COR-L47 (cell line): ENCODE measurements at places on chromosomes 2 and 18.
A peak's percentile ranks its signal among the peaks of the same experiment; 100 is the strongest.

- no peak for DNase-seq
Measured at GRCh38 chr2:191166111-191166755, 15.4 kb upstream of the STAT4 start.

GRCh38 chr2:239951825-239952224 is 73.3 kb downstream of the NDUFA10 start:
- DNase-seq: no peak

DNA sequence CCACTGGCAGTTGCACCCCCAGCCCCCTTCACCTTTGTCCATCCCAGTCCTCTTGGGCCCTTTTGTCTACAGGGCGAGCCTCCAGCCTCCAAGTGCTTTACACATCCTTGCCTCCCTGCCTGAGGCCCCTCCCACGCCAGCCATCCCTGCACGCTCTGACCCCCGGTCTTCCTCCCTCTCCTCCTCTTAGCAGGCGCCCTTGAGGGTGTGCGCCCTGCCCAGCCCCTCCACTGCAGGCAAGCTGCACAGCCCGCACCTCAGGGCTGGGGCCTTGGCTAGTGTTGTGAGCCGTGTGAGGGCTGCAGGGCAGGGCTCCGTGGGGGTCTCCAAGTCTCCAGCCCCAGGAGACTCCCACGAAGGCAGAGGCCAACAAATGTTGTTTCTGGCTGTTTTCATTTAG is 6.9 kb downstream of the BOK start:
- no peak for DNase-seq

GRCh38 chr18:50715919-50716318 is 103.9 kb downstream of the MRO start:
- DNase-seq: no peak

GRCh38 chr18:11496526-11497172 is 112.7 kb upstream of the SLC35G4 start:
- DNase-seq: no peak

GRCh38 chr18:63373161-63373560 is 6.2 kb upstream of the KDSR start:
- DNase-seq: no peak

DNA sequence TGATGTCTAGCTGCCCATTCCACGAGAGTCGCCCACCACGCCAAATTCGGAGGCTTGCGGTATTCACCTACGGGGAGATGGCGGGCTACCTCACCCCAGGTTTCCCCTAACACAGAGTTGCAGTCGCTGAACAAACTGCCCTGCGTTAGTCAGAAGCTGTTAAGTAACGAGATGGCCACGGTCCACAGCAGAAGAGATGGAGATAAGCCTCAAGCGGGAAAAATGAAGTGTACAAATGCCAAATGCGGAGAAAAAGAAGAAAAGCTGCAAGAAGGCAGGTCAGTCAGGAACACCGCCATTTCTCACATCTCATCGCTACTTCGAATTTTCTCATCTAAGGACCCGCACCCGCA is 425 bp downstream of the ASB3 start:
- no peak for DNase-seq

GRCh38 chr2:236219411-236219810 is 44.8 kb downstream of the ASB18 start:
- DNase-seq: no peak

DNA sequence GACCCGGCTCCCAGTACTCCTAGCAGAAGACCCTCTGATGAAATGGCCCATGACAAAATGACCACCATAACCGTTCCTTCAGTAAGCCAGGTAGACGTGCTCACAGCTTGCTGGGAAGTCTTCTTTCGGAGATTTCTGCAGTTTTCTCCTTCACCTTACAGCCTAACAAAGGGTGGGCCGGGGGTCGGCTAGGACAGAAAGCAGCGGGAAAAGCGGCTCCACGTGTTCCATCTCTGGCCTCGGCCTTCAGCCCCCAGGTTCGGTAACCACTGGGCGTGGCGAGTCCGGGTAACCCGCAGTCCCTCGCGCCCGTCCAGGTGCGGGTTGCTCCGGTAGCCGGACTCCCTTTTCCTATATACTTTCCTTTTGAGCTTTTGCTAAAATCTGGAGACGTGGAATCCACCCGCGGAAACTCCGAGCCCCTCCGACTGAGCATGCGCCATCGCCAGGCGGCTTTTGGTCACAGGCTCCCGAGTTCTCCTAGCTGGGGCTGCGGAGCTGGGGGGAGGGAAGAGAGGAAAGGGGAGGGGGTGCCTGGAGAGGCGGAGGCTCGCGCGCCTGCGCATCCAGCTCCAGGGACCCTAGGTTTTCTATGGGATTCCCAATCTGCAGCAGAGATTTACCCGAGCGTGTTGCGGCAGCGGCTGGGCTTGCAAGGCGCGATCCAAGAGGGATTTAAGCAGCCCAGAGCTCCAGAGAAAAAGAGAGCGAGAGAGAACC is at the start of gene VSNL1:
Gene VSNL1 (plus strand): TSS at position 604 of the 720 bp plus-strand sequence. CDS start 51,379 bp downstream, outside the sequence.
- DNase-seq: peak; percentile 92

DNA sequence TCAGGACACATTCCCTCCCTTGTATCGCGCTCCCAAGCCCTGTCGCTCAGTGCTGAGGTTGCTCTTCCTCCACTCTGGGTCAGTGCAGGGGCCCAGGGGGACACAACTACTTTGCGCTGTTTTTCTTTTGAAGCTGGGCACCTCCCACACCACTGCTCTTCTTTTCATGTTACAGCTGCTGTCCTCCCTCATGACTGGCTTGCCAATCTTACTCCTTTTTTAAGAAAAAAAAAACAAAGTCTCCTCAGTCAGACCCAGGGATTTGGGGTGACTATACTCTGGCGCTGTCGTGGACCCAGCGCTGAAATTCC is 220.1 kb downstream of the SEPTIN10 start:
- no peak for DNase-seq

DNA sequence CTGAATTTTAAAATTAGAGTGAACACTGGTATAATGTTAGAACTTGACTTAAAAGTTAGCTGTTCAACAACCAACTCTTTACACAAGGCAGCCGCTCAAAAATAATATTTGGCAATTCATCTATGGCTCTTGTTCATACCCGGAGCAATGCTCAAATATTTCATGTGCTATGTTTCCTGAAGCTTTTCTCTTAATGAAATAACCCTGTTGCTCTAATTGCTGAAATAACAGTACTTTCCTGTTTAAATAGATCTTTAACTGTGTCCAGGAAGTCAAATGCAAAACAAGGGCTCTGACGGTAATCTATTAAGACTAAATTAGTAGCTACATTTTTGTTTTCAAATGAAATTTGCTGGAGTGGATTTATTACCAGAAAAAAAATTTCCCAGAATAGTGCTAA is 33.7 kb downstream of the RFTN2 start:
- no peak for DNase-seq
